Activated naive CD4-positive, alpha-beta T cell treated with anti-CD3 and anti-CD28 coated beads for 36 hours (primary cell): ENCODE measurements at places on chromosomes 7 and 10. TPM values are rescaled to one million over a fixed set of nuclear protein-coding genes. Genes with fewer than 3 reads are reported as not detected.

GRCh38 chr10:126009650-126010049 lies 113.3 kb downstream of the FANK1 start:
- DNase-seq = no peak

- no peak for DNase-seq
These were observed 38.8 kb downstream of the DLG5 start for GRCh38 chr10:77887631-77888355.

- no peak for DNase-seq
These were observed 34.4 kb upstream of the HABP2 start for GRCh38 chr10:113518415-113518814.

DNA sequence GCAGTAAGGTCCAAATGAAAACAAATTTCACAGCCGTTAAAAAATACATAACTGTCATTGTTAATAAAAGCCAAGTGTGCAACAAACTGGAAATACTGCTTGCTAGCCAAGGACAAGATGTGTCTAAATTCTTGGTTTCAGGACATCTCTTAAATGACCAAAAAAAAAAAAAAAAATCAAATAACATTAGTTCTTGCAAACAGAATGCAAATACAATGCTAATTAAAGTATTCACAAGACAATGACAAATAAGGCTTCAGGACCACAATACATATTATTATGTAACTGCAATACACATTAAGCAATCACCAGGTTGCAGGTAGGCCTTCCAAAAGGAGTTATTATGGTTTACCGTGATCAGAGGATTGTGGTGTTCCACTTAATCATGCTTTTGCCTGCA lies 3.6 kb downstream of the ARHGAP21 start:
- DNase-seq = no peak

DNA sequence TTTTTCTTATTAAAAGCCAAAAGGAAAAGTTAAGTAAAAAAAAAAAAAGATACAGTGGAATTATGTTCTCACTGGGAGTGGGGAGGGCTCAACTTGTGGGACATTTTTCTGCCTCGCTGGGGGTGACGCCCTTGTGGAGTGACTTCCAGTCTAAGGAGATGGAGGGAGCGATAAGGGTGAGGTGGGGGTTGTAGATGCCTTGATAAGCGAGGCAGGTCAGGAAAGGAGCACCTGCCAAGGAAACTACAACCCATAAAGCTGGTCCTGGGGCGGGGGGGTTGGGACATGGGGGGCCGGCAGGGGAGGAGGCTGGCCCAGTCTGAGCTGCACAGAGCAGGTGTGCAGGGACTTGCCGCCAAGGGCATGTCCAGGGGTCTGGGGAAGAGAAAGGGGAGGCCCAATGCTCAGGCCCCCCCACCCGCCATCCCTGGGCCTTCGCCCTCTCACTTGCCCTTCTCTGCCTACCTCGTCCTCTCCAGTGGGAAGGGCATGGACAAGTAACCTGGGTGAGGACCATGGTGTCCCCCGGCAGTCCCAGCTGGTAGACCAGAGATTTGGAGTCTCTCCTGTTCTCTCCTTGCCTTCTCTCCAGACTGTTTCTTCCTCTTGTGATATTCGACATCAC lies 2.5 kb upstream of the TRPV5 start:
- no peak for DNase-seq

DNA sequence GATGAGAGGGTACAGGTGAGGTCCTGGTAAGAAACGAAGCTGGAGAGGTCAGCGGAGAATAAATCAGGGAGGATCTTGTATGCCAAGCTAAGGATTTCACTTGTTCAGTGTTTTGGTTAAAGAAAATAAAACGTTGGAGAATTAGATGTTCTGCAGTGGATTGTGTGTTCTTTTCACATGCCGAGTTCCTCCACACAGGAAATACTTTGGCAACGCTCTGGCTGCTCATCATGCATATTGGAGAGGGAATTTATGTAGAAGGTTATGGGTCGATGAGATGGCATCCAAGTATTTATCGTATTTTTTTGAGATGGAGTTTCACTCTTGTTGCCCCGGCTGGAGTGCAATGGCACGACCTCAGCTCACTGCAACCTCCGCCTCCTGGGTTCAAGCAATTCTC lies 11.0 kb downstream of the RPS24 start:
- no peak for DNase-seq

DNA sequence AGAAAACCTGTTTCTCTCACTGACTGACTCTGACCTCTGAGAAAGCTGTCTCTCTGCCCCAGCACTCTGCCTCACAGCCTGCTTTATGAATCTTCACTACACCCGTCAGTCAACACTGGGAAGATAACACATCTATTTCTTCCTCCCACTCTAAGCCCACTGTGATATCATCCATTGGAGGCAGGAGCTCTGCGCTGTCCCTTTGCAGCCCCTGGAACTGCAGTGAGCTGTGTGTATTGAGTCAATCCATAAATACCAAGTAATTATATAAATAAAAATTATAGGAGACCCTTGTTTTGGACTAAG lies 17.2 kb upstream of the FXYD4 start:
- DNase-seq = no peak

DNA sequence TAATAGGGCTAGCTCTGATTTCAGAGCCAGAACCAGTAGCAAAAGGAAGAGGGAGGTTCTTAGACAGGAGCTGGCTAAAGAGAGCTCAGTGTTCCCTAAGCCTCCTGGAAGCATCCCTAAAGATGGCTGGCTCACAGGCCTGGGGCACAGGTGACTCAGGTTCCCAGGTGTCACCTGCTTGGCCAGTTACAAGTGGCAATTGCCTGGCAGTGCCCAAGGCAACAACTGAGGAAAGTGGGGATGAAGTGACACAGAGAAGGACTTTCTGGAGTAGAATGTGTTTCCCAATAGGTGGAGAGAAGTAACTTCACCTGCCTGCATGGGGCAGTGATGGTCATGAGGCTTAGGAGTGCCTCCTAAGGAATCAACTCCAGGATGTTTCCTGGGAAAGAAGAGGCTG lies 66.5 kb upstream of the EEPD1 start:
- no peak for DNase-seq

DNA sequence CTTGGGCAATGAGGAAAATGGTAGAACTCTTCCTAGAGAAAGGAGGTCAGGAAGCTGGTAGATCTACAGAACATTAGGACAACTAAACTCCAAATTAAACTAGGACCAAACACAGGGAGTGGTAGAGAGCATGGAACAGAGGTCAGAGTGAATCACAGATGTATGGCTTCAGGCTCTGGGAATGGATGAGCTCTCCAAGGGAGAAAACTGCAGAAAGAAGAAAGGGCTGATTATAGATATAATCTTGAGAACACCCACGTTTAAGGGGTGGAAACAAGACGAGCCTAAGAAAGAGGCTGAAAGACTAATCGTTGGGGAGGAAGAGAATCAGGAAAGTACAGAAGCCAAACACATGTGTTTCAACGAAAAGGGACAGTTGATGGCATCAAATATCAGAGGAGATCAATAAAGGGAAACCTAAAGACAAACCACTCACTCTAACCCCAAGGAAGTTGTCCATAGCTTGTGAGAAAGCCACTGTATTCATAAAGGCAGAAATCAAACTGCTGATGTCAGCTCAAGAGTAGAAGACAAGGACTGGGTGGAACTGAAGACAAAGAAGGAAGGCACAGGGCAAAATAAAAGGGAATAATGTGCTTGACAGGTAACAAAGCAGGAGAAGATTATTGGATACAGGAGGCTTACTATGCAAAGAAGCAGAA lies 41.4 kb downstream of the NUDCD3 start:
- no peak for DNase-seq

GRCh38 chr10:35963685-35964084 lies 321.6 kb upstream of the FZD8 start:
- DNase-seq = no peak

DNA sequence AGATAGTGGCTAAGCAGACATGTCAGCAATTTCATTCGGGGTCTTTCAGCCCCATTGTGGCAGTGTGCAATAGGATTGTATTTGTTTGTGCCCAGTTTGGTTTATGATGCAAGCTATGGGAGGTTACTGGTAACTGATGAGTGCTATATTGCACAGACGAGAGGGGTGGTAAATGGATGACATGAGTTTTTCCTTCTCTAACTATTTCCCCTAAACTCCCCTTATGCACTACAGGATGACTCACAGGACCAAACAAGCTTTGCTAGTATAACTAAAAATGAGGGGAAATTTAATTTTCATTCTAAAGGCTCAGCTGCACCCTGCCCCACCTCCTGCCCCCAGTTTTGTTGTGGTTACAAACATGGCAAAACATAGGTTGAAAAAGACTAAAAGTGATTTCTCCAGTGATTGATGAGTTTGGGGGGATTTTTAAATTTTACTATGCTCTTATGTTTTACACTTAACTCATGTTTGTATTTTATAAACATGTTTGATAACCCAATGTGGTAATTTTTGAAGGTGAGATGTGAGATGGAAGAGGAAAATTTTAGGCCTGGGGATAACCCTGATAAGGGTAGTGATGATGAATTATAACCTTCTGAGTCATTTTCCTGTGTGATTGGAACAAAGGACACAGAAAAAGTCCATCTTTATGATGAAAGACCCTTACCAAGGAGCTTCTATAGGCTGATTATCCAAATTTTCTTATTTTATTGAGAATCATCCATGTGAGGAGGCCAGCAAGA lies 60.8 kb upstream of the NAMPT start:
- DNase-seq = peak; percentile 82

DNA sequence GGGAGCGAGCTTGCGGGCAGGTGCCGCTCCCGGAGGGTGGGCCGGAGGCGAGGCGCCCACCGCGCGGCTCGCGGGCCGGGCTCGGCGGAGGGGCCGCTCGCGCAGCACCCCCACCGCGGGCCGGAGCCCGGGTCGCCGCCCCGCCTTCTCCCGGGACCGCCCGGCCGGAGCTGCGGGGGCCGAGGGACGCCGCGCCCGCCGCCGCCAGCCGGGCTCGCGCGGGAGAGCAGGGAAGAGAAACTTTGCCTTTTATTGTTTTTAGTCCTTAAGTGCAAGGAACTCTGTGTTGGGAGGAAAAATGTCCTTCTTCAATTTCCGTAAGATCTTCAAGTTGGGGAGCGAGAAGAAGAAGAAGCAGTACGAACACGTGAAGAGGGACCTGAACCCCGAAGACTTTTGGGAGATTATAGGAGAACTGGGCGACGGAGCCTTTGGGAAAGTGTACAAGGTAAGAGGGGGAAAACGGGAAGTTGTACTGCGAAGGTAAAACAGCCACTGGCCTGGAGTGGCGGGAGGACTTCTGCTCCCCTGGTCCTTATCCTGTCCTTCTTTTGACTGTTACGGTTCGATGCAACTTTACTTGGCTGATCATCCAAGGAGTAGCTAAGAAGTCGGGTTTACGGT lies 620 bp downstream of the SLK start:
- DNase-seq = peak; percentile 9

- no peak for DNase-seq
These were observed 143.1 kb downstream of the CRPPA start for GRCh38 chr7:16278167-16278787.

- no peak for DNase-seq
These were observed 107.4 kb downstream of the LHPP start for GRCh38 chr10:124568848-124569622.

DNA sequence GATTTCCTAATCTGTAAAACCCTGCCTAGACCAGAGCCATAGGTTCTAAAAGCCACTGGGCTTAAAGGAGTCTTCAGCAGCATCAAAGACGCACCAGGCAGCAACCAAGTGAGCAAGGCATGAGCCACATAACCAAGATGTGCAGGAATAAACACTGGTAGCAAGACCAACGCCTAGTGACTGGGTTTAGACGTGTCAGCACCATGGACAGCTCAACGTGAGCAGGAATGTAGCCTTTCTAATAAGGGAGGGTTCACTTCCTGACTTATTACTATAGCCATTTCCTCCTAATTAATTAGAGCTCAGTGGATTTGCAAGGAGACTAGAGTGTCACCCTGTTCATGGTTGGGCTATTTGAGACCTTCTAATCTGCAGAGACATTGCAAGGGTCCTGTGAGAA lies 223.7 kb downstream of the LHFPL3 start:
- DNase-seq = peak; percentile 60

DNA sequence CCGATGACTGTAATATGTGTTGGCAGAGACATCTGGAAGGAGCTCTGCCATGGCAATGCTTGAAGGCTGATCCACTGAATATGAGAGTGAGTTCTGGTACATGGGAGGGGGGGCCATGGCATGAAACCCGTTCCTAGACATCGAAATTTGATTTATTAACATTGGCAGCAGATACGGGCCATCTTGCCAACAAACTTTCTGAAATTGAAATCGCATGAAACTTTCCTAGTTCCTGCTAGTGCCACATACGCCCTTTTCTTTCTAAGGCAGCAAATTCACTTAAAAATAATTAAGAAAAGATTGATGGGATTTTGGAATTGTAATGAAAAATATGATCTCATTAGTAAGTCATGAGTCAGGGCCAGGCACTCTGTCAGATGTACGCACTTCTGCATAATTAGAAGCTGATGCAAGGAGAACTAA lies 91.8 kb upstream of the KMT2C start:
- DNase-seq = no peak

- DNase-seq = no peak
These were observed 11.8 kb downstream of the OR9A2 start for GRCh38 chr7:143015084-143015483.

- DNase-seq = no peak
These were observed 109.5 kb upstream of the TMEM72 start for GRCh38 chr10:44801383-44802327.

DNA sequence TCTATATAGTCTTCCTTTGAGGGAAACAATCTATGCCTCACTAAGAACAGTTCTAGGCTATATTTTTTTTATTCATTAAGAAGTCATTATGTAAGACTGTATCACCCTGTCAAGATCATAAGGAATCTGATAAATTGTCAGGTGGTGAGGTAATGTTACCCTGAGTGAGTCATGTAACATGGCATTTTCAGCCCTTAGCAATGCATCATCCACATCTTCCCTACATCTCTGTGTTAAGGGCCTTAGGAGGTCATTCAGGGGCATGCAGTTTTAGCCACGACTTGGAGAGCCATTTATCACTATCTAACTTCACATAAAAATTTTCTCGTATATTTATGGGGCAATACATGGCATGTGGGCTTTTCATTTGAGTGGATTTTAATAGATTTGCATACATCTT lies 924.5 kb upstream of the MBL2 start:
- no peak for DNase-seq

Gene DRGX
- total RNA-seq = not detected

Gene ELAPOR2
- 3.9 TPM for total RNA-seq

Gene GPAM
- 7.3 TPM for total RNA-seq

Gene ATG9B
- 4.0 TPM for total RNA-seq

Gene PALD1
- total RNA-seq = 0.69 TPM

Gene TUBB8
- not detected for total RNA-seq

Gene CCL24
- total RNA-seq = not detected

Gene PIK3CG
- total RNA-seq = 3.8 TPM

Gene PNLIP
- total RNA-seq = not detected

Gene FKBP6
- not detected for total RNA-seq

Gene LIPK
- not detected for total RNA-seq

Gene PPP1R9A
- total RNA-seq = not detected

Gene FAM25A
- total RNA-seq = not detected
